ENCODE measurements at places on chromosomes 3 and 15. TPM values are rescaled to one million over a fixed set of nuclear protein-coding genes. Genes with fewer than 3 reads are reported as not detected.

DNA sequence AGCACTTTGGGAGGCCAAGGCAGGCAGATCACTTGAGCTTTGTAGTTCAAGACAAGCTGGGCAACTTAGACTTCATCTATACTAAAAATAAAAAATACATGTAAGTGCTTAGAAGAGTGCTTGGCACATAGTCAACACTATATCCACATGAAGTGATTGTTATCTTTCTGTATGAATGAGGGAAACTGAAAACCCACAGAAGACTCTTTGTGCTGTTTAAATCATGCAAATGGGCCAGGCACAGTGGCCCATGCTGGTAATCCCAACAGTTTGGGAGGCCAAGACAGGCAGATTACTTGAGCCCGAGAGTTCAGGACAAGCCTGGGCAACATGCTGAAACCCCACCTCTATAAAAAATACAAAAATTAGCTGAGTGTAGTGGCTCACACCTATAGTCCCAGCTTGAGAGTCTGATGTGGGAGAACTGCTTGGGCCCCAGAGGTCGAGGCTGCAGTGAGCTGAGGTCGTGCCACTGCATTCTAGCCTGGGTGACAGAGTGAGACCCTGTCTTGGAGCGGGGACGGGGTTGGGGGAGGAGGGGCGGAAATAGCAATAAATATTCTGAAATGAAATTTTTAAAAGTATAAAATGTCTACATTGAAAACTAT, 129.7 kb downstream of the NR2E3 start:
- DNase-seq = no peak

DNA sequence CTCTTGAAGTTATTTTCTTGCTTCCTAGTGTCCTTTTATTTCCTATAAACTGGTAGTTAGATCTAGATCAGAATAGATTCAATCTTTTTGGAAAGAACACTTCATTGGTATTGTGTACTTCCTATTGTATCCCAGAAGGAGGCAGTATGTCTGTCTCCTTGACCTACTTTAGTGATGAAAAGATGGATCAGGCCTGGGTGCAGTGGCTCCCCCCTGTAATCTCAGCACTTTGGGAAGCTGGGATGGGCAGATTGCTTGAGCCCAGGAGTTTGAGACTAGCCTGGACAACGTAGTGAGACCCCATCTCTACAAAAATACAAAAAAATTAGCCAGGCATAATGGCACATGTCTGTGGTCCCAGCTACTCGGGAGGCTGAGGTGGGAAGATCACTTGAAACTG, 12.0 kb downstream of the BSN start:
- DNase-seq = no peak

- DNase-seq = no peak
Measured at GRCh38 chr3:14404631-14405359, 2.4 kb downstream of the SLC6A6 start.

DNA sequence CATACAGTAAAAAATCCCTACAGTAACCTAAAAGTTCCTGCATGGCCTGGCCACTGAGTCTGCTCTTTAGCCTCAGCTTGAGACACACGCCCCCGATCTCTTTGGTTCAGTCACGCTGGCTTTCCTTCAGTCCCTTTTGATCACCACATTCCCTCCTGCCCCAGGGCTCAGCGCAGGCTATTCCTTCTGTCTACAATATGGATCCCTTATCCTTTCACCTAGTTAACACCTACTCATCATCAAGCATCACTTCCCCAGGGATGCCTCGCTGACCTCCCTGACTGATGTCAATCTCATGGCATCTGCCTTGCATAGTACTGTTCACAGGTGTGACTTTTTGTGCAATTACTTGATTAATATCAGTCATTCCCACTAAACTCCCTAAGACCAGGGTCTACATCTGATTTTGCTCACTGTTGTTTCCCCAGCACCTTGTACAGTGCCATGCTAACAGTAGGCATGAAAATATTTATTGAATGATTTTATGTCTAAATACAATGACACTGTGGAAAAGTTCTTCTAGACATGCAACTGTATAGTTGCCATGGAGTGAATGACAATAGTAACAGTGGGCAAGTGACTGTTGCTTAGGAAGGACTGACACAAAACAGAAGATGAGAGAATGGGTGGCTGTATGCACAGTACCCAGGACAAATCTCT, at the start of gene SNTN:
Gene SNTN, plus strand, starts transcription at position 610 of the 660 bp plus-strand sequence. Its CDS starts 13 bp downstream, at position 623.
- no peak for DNase-seq

DNA sequence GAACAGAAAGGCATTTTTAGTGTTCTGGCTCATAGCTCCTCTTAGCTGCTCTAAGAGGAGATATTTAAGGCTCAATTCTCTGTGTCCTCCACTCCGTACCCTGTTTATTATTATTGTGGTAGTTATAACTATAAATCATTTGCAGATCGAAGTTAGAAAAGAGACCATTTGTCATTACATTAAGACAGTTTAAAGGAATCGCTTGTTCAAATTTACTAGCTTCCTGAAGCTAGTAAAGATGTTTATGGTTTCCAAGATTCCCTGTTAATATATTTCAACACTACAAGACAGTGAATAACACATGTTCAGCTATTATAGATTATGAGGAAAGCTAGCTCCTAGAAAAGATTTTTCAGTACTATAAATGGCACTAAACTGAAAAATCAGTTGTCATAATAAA, 12.6 kb downstream of the ATXN7 start:
- no peak for DNase-seq

- no peak for DNase-seq
Measured at GRCh38 chr3:172142051-172142863, 102.9 kb downstream of the FNDC3B start.

DNA sequence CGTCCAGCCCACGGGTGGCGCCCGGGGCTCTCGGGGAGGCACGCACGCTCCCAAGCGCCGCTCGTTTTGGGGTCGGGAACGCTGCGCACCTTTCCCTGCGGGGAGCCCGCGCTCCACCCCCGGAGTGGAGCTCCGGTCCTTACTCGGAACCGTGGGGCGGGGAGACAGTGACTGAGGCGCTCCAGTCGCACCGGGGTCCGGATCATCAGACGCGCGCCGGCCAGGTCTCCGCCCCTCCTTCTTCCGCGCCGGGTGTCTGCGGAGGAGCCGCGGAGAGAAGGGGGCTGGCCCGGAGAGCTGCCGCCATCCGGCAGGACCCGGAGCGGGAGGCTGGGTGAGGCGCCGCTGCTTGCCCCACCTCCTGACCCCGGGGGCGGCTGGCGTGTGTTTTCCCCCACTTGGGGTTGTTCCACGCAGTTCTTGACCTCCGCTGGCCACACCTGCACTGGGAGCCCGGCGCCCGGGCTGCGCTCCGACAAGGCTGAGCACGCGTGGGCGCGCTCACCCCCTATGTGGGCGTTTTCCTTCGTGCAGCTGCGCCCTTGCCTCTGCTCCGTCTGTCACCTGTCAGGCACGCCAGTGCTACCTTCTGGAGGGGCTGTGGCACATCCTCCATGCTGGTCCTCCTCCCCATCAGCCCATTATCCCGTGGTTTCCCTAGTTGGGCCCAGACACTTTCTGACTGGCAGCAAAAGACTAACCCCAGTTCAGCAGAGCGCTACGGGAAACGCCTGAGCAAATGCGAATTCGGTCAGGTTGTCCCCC, at the start of gene MCF2L2:
Gene MCF2L2, minus strand, starts transcription at position 173 of the 765 bp plus-strand sequence. CDS start 642 bp downstream, outside the sequence.
- peak; percentile 65 for DNase-seq

DNA sequence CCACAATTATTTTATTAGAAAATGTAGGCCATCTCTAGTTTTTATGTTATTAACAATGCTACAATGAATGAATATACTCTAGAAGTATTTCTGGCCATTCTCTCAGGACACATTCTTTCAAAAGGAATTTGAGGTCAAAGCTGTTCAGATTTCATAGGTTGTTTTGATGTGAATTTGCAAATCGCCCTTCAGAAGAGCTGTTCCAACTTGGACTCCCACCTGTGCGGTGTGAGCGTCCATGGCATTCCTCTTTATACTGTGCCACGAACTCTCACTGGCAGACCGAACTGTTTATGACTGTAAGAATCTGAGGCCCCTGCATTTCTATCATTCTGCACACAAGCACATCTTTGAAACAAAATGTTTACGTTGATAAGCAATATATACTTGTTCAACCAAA, 18.6 kb upstream of the SLC24A5 start:
- no peak for DNase-seq

- no peak for DNase-seq
Measured at GRCh38 chr15:58678683-58679082, 70.8 kb downstream of the ADAM10 start.

- DNase-seq = peak; percentile 85
Measured at GRCh38 chr3:57596495-57597126, 533 bp downstream of the ARF4 start.

- no peak for DNase-seq
Measured at GRCh38 chr3:48118322-48118721, 69.9 kb downstream of the CDC25A start.

CD200R1 gene
- 2.6 TPM for polyA plus RNA-seq

PARP3 gene
- 6.1 TPM for polyA plus RNA-seq

SUCNR1 gene
- polyA plus RNA-seq = 0.05 TPM

RAP2B gene
- 6.1 TPM for polyA plus RNA-seq

THRB gene
- polyA plus RNA-seq = 1.3 TPM

ACTC1 gene
- polyA plus RNA-seq = 8,941 TPM

MRPL3 gene
- polyA plus RNA-seq = 79.8 TPM

Measured in muscle of back (tissue), 13 donors.